ENCODE measurements at places on chromosomes 16 and 17. TPM values are rescaled to one million over a fixed set of nuclear protein-coding genes. Genes with fewer than 3 reads are reported as not detected.

- H3K36me3 ChIP-seq: no peaks in the 10 kb centered on the region
- H3K4me1 ChIP-seq: peaks cover 18% of the 10 kb centered on the region
- no peak overlapping the region for H3K27ac ChIP-seq
- no peak for DNase-seq
- H3K27me3 ChIP-seq: peaks cover 17% of the 10 kb centered on the region
- H3K4me3 ChIP-seq: no peak overlapping the region
These were observed 40.6 kb upstream of the CDH5 start for GRCh38 chr16:66325717-66326376.

DNA sequence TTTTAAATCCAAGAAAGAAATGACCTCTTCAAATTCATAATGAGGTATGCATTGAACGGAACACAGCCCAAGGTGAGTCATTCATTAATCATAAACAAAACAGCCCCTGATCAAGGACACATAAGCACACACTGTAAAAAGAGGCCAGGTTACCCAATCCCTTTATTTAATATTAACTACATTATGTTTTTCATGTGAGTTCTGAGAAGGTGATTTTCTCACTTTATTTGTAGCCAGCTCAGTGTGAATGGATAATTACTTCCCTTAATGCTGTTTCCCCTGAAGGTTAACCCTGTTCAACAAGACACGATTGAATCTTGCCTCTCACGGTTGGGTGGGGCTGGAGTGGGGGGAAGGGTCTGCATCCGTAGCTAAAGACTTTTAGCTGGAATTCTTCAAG lies 257.3 kb upstream of the SALL1 start:
- H3K36me3 ChIP-seq: no peaks in the 10 kb centered on the region
- H3K4me3 ChIP-seq: no peak overlapping the region
- H3K4me1 ChIP-seq: no peaks in the 10 kb centered on the region
- H3K27ac ChIP-seq: no peak overlapping the region
- no peak for DNase-seq

DNA sequence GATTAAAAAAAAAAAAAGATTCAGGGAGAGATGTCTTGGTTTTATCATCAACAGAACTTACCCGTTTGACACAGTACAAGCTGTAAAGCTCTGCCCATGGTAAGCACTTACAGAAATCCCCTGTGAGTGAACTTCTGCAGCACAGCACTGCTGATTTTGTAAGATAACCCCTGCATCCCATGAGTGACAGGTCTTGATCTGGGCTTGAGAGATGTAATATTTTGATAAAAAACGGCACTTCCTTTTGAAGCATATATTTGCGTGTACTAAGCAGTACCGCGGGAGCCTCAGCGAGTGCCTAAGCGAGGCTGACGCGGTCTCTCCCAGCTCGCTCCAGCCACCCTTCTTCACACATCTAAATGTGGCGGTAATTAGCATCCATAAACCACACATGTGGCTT lies 50.5 kb downstream of the IKZF3 start:
- H3K4me3 ChIP-seq: no peak overlapping the region
- H3K27me3 ChIP-seq: peaks cover 40% of the 10 kb centered on the region
- peaks cover 3% of the 10 kb centered on the region for H3K36me3 ChIP-seq
- H3K4me1 ChIP-seq: no peaks in the 10 kb centered on the region

DNA sequence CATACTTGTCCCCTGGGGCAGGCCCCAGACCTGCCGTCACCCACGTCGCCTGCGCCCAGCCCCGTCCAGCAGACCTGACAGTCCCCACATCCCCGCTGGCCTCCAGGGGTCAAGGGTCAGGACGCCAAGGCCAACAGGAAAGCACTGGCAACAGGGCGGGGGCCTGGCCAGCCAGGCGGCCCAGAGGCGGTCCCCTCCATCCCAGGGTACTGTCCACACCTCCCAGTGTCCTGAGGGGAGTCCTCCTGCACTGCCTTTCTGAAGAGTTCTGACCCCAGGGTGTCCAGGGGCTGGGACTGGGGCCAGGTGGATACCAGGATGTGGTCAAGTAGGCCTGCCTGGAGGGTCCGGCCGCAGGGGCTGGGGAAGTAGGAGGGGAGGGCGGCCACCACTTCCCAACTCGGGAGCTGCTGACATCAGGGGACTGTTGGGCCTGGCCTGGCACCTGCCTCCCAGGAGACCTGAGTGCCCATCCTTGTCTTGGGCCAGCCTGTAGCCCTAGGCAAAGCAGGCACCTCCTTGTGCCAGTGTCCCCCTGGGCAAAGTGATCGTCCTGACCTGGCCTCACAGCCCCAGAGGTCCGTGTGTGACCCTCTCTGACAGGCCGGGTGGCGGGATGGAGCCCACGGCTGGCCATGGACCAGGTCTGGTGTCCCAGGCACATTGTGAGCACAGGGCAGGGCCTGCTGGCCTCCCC lies 6.7 kb upstream of the AXIN1 start:
- no peak overlapping the region for H3K4me3 ChIP-seq
- no peaks in the 10 kb centered on the region for H3K27me3 ChIP-seq
- peaks cover 4% of the 10 kb centered on the region for H3K4me1 ChIP-seq
- H3K27ac ChIP-seq: no peak overlapping the region
- no peaks in the 10 kb centered on the region for H3K36me3 ChIP-seq
- DNase-seq: peak; percentile 93

DNA sequence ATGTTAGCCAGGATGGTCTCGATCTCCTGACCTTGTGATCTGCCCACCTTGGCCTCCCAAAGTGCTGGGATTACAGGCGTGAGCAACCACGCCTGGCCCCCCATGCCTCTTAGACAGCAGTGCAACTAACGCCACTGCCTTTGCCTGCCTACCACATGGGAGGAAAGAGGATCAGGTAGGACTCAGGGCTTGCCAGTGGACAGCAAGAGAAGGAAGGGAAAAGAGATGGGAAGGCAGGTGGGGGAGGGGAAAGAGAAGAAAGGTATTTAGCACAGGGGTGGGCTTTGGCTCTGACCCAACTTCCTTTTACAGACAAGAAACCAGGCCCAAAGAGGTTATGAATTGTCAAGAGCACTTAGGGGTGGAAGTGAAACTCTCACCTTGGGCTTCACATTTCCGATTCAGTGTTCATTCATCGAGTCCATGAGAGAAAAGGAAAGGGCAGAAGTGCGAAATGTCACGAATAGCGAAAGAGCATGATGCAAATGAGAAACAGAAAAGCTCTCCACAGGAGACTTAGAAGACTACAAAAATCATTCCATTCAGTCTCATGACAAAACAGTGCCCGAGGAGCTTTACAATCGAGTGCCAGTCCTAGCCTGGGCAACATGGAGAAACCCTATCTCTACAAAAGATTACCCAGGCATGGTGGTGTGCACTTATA lies 36.4 kb downstream of the CDK5R1 start:
- no peak for DNase-seq
- no peaks in the 10 kb centered on the region for H3K27me3 ChIP-seq
- H3K36me3 ChIP-seq: no peaks in the 10 kb centered on the region
- no peak overlapping the region for H3K4me3 ChIP-seq
- H3K4me1 ChIP-seq: peaks cover 31% of the 10 kb centered on the region

- no peak overlapping the region for H3K27ac ChIP-seq
- no peaks in the 10 kb centered on the region for H3K4me1 ChIP-seq
- DNase-seq: no peak
- no peak overlapping the region for H3K4me3 ChIP-seq
- no peaks in the 10 kb centered on the region for H3K36me3 ChIP-seq
These were observed 65.8 kb downstream of the TBX4 start for GRCh38 chr17:61517843-61518606.

- no peak for DNase-seq
- H3K4me1 ChIP-seq: no peaks in the 10 kb centered on the region
- H3K27ac ChIP-seq: no peak overlapping the region
- H3K27me3 ChIP-seq: peaks cover 19% of the 10 kb centered on the region
- H3K36me3 ChIP-seq: no peaks in the 10 kb centered on the region
These were observed 23.5 kb downstream of the CES1 start for GRCh38 chr16:55809386-55809785.

DNA sequence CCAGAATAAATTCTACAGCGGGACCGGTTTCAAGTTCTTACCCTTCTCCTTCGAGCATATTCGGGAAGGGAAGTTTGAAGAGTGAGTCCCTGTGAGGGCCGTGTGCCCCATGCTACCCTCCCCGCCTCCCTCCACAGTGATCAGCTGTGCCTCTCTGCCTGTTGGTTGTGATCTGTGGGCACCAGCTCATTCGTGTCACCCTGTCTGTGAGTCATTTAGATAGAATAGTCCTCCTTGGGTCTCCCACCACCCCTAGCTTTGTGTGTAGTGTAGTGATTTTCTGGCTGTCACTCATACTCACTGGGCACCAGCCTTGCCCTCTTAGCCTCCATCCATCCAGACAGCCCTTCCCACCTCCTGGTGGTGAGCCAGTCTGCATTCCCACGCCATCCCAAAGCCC lies 15.0 kb upstream of the NAGLU start:
- DNase-seq: peak; percentile 54
- H3K4me1 ChIP-seq: peaks cover 90% of the 10 kb centered on the region
- H3K27ac ChIP-seq: peak overlapping the region; percentile 97
- no peaks in the 10 kb centered on the region for H3K36me3 ChIP-seq
- H3K4me3 ChIP-seq: peak overlapping the region; percentile 40

- DNase-seq: no peak
- H3K27ac ChIP-seq: no peak overlapping the region
- no peaks in the 10 kb centered on the region for H3K27me3 ChIP-seq
- no peaks in the 10 kb centered on the region for H3K36me3 ChIP-seq
- H3K4me3 ChIP-seq: no peak overlapping the region
These were observed 92.4 kb downstream of the CBLN1 start for GRCh38 chr16:49189286-49189685.

DNA sequence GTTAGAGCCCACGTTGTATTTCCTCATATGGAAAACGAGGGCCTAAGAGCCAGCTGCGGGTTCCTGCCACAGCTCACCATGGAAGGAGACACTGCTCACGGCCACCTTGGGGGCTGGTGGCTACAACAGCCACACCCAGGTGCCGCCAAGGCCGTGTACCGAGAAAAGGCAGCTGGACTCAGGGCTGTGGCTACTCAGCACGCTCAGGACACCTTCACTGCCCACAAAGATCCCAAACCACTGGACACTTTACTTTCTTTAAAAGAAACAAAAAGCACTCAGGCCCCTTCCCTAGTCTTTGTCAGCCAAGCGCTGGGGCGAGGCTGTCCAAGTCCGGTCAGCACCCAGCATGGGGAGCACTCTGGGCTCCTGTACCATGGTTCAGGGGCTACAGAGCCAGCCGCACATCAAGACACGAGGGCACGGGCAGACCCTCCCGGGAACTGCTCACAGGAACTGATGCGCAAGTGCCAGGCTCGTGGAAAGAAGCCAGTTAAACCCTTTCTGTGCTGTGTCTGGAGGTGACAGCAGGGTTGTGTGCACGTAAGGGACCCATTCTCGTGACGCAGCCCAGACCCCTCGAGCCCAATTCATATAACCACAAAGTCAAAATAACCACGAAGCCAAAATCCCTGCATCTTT lies 18.5 kb downstream of the SLC16A3 start:
- peaks cover 44% of the 10 kb centered on the region for H3K36me3 ChIP-seq
- peak overlapping the region; percentile 86 for H3K27ac ChIP-seq
- DNase-seq: no peak
- no peaks in the 10 kb centered on the region for H3K27me3 ChIP-seq
- H3K4me1 ChIP-seq: peaks cover 42% of the 10 kb centered on the region

- no peak for DNase-seq
- no peak overlapping the region for H3K27ac ChIP-seq
- H3K27me3 ChIP-seq: peaks cover 47% of the 10 kb centered on the region
- no peaks in the 10 kb centered on the region for H3K4me1 ChIP-seq
- H3K36me3 ChIP-seq: no peaks in the 10 kb centered on the region
- H3K4me3 ChIP-seq: no peak overlapping the region
These were observed 5.8 kb downstream of the CRYM start for GRCh38 chr16:21272253-21272652.

GRCh38 chr16:85027958-85028684 lies 526 bp downstream of the KIAA0513 start:
- peak overlapping the region; percentile 81 for H3K4me3 ChIP-seq
- no peak for DNase-seq
- peaks cover 32% of the 10 kb centered on the region for H3K4me1 ChIP-seq
- H3K27ac ChIP-seq: peak overlapping the region; percentile 90
- H3K36me3 ChIP-seq: peaks cover 3% of the 10 kb centered on the region
- no peaks in the 10 kb centered on the region for H3K27me3 ChIP-seq

Gene SNAI3
- total RNA-seq: not detected

Gene KRTAP4-6
- not detected for total RNA-seq

Gene IRX3
- 0.47 TPM for total RNA-seq

Gene HOXB4
- not detected for total RNA-seq

Gene LRRC37A
- 3.3 TPM for total RNA-seq

Gene ABCC12
- not detected for total RNA-seq

Gene CCDC40
- 5.8 TPM for total RNA-seq

Gene MEFV
- not detected for total RNA-seq
